ENCODE measurements at places on chromosomes 6 and 20.

- no peak for DNase-seq
These were observed 359.1 kb downstream of the SAMD5 start for GRCh38 chr6:147867433-147868226.

DNA sequence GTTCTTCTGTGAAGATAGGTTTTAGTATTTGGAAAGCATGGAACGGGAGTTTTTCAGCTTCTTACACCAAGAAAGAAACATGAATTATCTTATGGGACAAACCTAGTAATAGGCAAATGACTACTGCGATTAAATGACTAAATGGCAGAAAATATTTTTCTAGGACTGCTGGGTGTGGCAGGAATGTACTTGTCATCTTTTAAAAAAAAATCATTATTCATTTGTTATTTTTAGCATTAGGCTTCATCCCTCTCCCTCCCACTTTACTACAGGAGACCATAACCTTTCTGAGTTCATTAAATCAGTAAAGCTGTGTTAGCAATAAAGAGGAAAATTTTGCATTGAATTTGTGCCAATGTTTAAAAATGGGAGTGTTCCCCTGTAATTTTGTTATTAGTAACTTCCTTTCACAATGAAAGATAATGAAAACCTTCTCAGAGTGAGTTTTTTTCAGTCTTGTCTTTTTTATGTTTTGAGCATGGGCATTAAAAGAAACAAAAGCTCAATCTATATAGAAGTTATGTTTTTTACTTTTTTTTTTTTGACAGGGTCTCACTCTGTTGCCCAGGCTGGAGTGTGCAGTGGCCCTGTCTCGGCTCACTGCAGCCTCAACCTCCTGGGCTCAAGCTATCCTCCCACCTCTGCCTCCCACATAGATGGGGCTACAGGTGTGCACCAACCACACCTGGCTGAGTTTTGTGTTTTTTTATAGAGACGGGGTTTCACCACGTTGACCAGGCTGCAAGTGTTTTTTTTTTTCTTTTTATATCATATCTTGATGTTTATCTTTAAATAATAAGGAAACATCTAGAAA is 105.6 kb upstream of the CLDN20 start:
- no peak for DNase-seq

DNA sequence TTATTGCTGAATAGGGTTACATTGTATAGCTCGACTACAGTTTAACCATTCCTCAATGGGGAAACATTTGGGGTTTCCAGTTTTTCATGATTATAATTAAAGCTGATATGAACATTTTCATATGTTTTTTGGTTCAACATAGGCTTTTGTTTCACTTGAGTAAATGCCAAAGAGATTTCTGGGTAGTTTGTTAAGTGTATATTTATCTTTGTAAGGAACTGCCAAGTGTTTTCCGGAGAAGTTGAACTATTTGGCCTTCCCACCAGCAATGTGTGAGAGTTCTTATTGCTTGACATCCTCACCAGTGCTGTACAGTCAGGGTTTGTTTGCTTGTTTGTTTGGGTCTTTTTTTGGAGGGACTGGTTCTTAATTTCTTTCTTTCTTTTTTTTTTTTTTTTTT is 83.7 kb upstream of the RALY start:
- no peak for DNase-seq

- no peak for DNase-seq
These were observed 3.4 kb upstream of the SLC35D3 start for GRCh38 chr6:136918706-136919105.

GRCh38 chr20:32839227-32839981 is 19.3 kb upstream of the EFCAB8 start:
- no peak for DNase-seq

- DNase-seq = no peak
These were observed 9.3 kb downstream of the PSMA7 start for GRCh38 chr20:62133864-62134263.

- no peak for DNase-seq
These were observed 896.7 kb upstream of the MAP3K7 start for GRCh38 chr6:91483415-91484105.

DNA sequence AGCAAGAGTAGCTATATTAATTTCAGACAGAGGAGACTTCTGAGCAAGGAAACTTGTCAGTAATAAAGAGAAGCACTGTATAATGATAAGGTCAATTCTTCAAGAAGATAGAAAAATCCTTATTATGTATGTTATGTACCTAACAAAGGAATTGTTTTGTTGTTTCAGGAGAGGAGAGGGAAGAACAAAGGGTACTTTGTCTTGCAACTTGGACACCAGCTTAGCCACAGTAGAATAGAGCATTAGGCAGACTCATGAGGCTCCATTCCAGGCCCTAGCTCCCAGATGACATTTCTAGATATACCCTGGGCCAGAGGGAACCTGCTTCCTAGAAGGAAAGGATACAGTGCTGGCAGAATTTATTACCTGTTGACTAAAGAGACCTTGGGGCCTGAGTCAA is 6.5 kb upstream of the NUS1 start:
- DNase-seq = no peak

DNA sequence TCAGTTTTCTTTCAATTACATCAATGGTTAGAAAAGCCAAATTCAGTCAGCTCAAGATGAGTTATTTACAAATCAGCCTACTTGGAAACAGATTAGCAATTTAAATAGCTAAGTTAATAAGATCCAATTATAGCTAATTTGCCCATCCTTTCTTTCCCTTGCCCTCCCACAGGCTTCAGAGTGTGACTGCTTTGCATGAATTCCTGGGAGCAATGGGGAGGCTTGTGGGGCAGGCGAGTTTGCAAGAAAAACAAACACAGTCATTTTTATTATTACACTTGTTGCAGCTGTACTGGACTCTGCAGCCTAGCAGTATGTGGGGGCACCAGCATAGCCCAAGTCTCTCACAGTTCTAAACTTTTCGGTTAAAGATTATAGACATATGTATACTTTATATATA is 219.0 kb downstream of the NKAIN2 start:
- no peak for DNase-seq

- DNase-seq = no peak
These were observed 39.0 kb upstream of the SUPT3H start for GRCh38 chr6:45416700-45417099.

DNA sequence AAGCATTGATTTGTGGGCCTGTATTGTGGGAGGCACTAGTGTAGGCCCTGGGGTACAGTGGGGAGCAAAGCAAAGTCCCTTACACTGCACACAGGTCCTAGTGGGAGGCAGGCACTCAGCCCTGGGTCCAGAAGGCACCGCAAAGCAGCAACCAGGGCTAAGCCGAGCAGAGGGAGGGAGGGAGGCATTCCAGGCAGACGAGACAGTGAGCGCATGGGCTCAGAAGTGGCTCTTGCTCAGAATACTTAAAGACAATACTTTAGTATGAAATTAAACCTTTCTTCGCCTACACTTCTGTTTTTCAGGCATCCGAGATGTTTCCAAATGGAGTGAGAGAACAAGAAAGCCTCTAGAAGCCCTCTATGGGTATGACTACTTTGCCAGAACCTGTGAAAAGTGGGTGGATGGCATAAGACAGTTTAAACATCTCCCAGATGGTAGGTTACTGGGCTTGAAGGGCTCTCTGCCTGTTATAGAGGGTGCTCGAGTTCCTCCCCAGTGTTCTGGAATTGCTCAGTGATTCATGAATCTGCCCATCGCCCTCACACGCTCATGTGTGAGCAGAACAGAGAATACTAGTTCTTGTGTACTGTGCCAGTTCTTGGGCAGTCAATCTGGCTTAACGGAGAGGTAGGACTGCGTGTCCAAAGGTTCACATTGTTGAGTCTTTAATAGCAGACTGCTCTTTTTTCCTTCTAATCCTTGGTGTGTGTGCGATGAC is 18.7 kb downstream of the BPHL start:
- no peak for DNase-seq

GRCh38 chr6:136921936-136922684 is at the start of gene SLC35D3:
Gene SLC35D3, plus strand, starts transcription at chr6:136922301. Its CDS starts 128 bp downstream, at chr6:136922429.
- DNase-seq = no peak

GRCh38 chr6:15570171-15570570 is 92.7 kb downstream of the DTNBP1 start:
- no peak for DNase-seq

- DNase-seq = no peak
These were observed 54.8 kb downstream of the BTBD3 start for GRCh38 chr20:11972478-11972877.

GRCh38 chr6:136604328-136604825 is 54.2 kb upstream of the MAP7 start:
- no peak for DNase-seq

DNA sequence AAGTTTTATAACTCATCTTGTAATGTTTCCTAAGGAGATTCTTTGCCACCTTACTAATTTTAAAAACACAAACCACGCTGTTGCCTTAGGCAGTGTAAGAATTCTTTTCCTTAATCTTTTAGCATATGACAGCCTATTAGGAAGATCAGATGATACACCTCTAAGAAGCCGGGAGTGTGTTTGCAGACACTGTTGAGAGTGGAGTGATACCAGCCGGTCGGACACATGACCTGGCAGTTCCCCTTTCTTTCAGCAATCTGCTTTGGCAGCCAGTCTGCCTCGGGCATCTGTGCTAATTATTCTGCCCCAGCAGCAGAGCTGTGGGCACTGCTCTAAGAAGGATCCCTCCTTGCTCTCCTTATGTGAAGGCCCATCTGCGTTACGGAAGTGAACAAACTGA is 50.9 kb downstream of the PLCB4 start:
- no peak for DNase-seq
